ENCODE measurements at places on chromosomes 4 and X.

DNA sequence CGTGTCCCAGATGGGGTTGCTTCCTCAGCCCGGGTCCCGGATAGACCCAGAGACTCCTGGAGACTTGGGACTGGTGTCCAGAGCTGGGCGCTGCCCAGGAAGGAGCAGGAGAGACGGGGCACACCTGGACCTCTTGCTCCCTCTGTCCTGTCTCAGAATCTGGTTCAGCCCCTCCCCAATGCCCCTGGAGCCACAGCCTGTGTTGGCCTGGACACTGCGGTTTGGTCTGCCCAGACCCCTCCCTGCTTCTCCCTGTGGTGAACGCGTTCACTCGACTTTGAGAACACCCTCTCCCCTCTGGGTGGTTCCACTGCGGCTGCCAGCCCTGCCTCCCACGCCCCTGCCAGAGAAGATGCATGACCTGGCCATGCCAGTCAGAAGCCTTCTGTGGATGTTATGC, 111.1 kb downstream of the HMX1 start:
- DNase-seq = no peak

GRCh38 chrX:11172415-11172814, 61.3 kb downstream of the HCCS start:
- DNase-seq = no peak

DNA sequence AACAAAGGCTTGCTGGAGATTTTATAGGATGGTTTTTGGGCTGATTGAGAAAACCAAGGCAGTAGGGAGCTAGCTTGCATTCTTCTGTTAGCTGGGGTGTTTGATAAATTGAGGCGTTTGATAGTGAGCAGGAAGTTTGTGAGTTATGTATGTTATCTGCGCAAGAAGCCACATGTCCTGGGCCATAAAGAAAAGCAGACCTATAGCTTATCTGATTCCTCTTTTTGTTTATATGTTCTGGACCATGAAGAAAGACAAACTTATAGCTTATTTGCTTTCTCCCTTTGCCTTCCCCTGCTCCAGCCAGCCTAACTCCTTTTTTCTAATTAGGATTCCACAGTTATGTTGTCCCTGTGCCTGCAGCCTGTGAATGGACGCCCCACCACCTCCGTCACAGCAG, 9.2 kb downstream of the HNRNPH2 start:
- DNase-seq = no peak

GRCh38 chrX:148893395-148893794, 393.0 kb downstream of the AFF2 start:
- DNase-seq = no peak

GRCh38 chrX:49192722-49193328, 6.7 kb upstream of the PRICKLE3 start:
- DNase-seq = peak; percentile 58

DNA sequence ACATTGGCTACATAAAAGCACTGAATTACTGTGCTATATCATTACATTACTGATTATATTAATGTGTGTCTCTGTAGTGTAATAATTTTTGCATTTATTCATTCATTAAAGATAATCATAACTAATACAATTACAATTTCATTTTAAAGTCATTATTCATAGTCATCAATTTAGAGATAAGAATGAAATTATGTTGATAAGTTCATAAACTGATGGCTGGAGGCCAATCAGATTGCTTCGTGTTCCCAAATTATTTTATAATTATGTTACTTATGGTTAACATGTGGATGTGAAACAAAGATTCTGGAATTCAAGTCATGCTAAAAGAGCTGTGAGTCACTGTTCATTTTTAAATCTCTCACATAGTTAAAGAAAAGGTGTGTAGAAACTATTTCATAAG, 223.4 kb upstream of the HAND2 start:
- no peak for DNase-seq

DNA sequence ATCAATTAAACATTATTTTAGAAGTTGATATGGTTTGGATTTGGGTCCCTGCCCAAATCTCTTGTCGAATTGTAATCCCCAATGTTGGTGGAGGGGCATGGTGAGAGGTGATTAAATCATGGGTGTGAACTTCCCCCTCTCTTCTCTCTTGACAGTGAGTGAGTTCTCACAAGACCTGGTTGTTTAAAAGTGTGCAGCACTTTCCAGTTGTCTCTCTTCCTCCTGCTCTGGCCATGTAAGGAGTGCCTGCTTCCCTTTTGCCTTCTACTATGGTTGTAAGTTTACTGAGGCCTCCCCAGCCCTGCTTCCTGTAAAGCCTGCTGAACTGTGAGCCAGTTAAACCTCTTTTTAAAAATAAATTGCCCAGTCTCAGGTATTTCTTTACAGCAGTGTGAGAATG, 141.4 kb downstream of the GALNTL6 start:
- DNase-seq = no peak

DNA sequence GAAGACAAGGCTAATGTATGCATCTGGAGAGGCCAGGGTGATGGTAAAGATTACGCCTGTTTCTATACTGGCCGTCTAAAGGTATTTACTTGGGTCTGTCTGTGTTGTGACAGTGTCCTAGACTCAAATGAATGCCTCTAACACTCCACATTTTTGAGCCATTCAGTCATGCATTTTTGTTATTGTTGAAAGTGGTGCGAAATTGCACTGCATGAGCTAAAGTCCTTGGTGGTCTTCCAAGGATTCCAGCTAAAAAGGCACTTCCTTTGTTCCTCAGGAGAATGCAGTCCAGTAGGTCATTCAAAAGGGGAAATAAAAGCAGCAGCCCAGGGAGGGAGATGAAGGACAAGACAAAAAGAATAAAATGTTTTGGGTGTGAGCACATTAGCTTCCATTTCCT, 3.0 kb downstream of the GPC4 start:
- DNase-seq = no peak

DNA sequence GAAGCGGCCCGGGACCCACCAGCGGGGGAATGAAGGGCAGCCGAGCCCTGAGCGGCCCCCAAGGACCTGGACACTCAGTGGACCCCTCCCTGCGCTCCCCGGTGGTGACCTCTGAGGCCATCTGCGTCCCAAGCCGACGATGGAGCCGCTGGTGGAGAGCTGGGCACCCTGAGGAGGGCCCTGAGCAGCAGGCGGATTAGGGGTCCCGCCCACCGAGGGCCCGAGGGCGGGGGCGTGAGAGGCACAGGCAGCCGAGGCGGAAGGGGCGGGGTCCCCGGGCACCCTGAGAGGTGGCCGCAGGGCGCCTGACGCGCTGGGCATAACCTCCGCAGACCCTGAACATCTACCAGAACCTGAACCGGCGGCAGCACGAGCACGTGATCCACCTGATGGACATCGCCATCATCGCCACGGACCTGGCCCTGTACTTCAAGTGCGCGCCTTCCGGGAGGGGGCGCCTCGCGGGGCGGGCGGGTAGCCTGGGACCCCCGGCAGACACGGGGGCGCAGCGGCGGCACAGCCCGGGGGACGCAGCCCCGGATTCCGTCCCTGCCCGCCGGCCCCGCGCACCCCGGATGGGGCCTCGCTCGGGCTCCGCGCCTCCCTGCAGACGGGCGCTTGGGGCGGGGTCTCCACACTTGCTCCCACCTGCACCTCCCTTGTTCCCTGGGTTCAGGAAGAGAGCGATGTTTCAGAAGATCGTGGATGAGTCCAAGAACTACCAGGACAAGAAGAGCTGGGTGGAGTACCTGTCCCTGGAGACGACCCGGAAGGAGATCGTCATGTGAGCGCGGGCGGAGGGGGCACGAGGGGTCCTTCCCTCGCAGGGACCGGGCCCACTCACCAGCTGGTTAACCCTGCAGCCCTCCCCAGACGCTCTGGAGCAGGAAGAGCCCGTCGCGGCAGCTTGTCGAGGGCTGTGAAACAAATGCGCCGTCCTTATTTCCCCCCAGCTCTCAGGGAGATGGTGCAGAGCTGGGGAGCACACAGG, 10.3 kb downstream of the ATP5ME start:
- DNase-seq = no peak

- no peak for DNase-seq
These were observed 35.9 kb upstream of the AP1S2 start for GRCh38 chrX:15890463-15890862.

DNA sequence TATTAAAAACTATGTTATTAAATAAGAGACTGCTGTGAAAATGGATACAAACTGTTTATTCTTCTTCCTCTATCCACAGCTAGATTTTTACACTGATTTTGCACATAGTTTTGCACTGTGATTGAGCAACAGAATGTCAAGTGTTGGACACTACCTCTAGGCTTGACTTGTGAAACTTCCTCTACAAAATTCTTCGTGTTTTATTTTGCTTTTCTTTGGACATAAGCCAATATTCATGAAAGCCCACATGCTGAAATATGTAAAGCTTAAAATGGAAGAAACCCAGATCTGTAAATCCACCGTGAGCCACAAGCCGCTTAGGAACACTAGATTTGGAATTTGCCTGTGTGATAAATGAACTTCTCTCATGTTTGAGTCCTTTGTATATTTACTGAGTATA, 849.4 kb downstream of the FSTL5 start:
- DNase-seq = no peak

DNA sequence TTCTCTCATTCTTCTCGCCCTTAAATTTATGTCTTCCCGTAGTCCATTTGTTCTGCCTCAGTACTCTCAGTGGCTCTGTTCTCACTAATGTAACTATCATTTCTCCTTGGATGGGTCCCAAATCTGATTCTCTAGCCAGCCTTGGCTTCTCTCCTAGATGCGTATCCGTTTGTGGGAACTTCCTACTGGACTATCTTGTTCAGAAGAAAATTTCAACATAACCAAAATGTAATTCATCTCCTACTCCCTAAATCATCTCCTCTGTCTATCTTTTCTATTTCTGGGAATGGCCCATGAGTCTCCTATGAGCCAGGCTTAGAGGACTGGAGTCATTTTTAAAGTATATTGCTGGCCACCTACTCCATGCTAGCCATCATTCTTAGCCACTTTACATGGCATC, 4.4 kb upstream of the C4orf36 start:
- DNase-seq = no peak

DNA sequence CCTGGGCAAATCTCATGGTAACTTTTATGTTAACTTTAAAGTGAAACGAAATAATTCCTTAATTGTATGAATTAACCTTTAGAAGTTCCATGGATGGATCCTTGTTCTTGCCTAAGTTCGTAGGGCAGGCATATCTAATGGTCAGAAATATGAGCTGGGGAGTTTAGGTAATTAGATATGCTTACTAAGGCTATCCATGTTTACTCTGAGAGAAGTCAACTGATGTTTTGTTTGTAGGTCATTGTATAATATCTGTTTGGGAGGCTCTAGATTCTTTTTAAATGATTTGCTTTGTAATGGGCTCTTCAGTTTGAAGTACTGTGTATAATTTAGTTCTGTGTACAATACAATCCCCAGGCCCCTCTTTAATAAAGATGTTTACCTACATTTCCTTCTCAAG, 117.0 kb downstream of the DCK start:
- no peak for DNase-seq

- no peak for DNase-seq
These were observed 94.1 kb downstream of the HMX1 start for GRCh38 chr4:8777320-8778196.

- DNase-seq = no peak
These were observed 11.0 kb upstream of the IDS start for GRCh38 chrX:149515954-149516602.

- no peak for DNase-seq
These were observed 70.4 kb downstream of the STARD8 start for GRCh38 chrX:68717663-68718442.

DNA sequence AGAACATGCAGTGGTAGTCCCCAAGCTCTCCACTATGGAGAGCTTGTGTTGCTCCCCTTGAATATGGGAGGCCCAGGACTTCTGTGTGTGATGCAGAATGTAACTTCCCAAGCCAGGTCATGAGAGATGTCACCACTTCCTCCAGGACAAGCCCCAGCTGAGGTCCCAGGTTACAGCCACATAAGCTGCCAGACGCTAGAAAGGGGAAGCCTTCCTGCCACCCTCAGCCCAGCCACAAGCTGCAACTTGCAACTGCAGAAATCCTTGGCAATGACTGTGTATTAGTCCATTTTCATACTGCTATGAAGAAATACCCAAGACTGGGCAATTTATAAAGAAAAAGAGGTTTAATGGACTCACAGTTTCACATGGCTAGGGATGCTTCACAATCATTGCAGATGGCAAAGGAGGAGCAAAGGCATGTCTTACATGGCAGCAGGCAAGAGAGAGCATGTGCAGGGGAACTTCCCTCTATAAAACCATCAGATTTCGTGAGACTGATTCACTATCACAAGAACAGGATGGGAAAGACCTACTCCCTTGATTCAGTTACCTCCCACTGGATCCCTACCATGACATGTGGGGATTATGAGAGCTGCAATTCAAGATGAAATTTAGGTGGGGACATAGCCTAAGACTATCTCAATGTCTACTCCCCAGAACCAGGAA, 91.5 kb upstream of the DHX15 start:
- no peak for DNase-seq

DNA sequence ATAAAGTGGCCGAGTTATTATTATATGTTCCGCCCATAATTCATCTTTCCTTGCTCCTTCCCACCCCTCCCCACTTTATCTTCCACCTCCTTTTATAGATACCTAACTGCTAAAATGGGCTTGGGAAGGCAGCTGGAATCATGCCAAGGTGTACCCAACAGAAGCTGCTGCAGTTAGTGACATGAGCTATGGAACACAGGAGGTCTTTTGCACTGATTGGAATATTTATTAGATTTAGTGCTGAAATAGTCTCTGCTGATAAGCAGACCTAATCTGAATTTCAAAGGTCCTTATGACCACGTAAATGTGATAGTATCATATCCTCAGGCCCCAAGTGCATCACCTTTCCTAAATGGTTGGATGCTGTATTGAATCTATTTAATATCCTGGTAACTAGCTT, 64.9 kb downstream of the HMGB2 start:
- DNase-seq = no peak

DNA sequence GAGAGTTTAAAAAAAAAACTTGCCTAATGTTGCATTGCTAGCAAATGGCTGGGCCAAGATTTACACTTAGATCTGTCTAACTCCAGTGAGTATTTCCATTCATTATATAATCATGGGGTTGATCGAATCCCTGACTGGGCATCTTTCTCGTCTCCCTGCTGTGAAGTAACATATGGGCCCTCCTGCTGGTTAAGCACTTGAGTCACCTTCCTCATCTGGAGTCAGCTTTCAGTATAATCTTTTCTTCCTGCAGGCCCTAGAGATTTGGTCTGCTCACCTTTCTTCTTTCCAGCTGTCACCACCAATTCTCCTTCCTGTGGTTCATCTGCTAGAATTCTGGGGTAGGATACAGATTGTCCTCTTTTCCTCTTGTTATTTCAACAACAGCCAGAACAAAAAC, 41.6 kb downstream of the TIGD2 start:
- no peak for DNase-seq

DNA sequence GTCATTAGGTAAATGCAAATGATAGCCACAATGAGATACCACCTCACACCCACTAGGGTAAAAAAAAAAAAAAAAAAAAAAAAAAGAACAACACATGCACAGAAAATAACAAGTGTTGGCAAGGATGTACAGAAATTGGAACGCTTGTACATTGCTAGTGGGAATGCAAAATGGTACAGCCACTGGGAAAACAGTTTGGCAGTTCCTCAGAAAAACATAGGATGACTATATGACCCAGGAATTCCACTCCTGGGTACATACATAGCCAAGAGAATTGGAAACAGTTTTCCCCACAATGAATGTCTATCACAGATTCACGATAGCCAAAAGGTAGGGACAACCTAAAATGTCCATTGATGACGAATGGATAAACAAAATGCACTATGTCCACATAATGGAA, 161.3 kb upstream of the MAMLD1 start:
- DNase-seq = no peak

All from cerebellar cortex (tissue), 1 donor.